CD8-positive, alpha-beta memory T cell (primary cell): ENCODE measurements at places on chromosomes 7 and 10.
A peak's percentile ranks its signal among the peaks of the same experiment; 100 is the strongest.

DNA sequence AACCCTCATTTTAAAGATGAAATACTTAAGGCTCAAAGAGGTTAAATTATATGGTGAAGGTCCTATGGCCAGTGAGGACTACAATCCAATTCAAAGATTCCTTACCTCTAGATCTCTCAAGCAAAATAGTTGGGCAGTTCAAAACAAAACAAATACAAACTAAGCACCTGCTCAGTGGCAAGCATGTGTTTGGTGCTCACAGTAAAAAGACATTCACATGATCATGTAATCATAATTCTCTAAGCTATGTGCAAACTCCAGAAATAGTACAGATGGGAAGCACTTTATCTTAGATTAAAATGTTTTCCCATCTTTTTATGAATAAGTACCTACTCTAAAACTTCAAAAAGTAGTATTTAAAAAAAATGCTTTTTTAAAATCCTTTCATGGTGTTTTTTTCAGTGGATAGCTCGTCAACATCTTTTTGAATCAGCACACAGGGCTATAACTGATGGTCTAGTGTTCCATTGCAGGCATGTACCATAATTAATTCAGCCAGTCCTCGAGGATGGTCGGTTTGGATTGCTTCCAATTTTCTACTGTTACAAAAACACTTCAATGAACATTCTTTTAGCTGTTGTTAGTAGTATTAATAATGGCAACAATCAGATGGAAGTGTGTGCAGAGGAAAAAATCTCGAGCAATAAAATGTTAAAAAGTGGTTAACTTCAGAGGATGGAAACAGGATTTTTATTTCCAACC, 58.4 kb downstream of the CHCHD3 start:
- DNase-seq: no peak

DNA sequence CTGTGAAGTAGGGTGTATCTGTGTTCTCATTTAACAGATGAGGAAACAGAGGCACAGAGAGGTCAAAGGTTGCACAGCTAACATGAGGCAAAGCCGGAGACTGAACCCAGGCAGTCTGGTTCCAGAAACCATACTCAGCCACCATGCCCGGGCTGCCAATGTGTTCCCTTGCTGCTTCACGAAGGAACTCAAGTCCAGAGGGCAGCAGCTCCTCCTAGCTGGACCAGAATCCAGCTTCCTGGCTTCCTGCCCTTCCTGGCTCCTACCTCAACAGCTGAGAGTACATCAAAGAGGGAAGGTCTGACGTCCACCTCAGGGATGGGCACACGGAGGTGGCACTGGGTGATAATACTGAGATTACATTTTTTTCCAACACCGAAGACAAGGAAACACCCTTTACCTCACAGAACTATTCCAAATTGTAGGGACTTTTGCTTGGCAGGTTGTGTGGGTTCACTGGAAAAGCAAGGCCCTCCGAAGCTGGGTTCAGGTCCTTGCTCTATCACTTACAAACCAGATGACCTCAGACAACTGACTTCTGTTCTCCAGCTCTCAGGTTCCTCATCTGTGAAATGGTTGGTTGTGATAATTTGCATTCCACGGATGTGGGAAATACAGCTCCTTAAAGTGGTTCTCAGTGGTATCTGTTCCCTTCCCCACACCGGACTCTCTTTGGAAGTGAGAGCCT, 154.1 kb upstream of the ZMIZ1 start:
- no peak for DNase-seq

DNA sequence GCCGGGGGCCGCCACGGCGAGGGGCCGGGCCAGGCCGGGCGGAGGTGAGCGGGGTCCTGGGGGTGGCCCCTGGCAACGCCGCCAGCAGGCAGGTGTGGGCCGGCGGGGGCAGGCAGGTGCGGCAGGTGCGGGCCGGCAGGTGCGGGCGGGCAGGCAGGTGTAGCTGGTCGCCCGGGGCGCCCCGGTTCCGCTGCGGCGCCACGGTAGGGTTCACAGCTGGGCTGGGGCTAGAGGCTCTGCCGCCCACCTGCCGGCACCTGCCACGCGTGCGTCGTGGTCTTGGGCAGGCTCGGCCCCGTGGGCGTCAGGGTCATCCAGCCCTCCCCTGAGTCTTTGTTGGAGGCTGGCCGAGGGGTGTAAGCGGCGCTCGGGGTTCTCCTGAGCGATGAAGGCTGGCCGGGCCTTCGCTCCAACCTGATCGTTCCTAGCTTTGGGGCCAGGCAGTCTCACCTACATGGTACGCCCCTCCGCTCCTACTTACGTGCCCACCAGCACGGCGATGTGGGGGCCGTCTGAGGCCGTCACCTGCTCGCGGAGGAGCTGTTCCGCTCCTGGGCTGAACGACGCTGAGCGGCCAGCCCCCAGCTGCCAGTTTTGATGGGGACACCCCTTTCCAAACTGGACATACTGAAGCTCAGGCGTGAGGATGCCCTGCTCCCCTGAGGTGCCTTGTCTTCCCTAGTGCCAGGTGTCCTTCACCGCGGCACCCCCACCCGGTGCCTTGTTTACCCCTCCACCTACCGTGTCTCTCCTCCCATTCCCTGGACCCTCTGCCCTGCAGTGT, 493 bp downstream of the ZMIZ2 start:
- DNase-seq: no peak

- DNase-seq: peak; percentile 51
Measured at GRCh38 chr10:92517034-92517655, 56.7 kb downstream of the IDE start.

- no peak for DNase-seq
Measured at GRCh38 chr7:47335557-47336471, 246.1 kb downstream of the TNS3 start.

DNA sequence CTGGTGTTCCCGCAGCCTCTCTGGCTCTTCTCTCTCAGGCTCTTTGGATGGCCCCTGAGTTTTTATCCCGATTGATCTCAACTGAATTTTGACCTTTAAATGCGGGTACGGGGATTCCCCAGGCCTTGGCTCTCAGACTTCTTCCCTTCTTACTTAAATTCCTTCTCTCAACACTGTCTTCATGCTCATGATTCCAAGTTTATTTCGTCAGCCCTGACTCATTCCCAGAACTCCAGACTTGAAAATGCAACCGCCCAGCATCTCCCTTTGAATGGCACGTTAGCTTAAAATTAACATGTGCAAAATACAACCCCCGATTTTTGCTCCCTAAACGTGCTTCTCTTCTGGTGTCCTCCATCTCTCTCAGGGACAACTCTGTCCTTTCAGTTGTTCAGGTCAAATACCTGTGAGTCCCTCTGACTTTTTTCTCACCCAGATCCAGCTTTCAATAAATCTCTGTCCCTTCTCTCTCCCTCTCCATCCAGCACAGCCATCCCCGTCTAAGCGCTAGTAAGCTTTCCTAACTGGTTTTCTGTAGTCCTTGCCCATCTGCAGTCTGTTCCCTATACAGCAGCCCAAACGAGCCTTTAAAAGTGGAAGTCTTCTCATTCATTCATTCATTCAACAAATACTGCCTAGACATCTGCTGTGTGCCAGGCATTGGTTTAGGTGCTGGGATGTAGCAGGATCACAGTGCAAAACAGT, 7.1 kb downstream of the HECW1 start:
- DNase-seq: no peak

- DNase-seq: no peak
Measured at GRCh38 chr7:47814905-47815613, 133.2 kb downstream of the PKD1L1 start.

- no peak for DNase-seq
Measured at GRCh38 chr10:110569122-110569521, 1.6 kb downstream of the SMC3 start.

DNA sequence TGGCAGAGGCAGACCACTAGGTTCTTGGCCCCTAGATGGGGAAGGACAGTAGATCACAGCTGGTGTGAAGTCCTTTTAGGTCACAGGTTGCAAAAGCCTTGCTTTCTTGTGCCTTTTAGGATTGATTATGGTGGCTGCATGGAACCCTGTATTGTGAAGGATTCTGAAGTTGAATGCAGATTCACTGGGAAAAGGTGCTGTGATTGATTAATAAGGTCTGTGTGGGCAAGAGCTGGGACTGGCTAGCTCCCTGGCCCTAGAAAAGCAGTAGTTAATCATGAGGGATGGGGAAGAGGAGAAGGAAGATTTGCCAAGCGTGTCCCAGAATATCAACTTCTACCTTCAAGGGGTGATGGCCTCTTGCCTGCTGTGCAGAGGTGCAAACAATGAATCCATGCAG, 105.5 kb downstream of the CDH23 start:
- no peak for DNase-seq

- peak; percentile 31 for DNase-seq
Measured at GRCh38 chr10:119466655-119467054, 75.9 kb downstream of the RGS10 start.

DNA sequence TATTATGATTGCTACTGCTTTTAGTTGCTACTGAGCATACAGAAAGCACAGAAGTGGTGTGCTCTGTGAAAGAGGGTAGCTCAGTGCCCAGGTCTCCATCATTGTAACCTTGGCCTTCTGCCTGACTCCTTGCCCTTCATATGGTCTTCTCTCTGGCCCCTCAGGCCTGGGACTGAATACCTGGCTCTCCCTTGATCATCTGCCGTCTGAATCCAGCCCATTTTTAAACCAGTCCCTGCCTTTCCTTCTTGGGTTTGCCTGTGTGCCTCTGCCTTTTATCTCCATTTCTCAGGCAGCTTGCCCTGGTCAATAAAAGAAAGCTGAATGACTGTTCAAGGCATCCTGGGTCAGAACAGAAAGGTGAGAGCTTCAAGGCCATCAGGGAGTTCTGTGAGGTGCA, 109.1 kb upstream of the ZNF438 start:
- DNase-seq: no peak

- DNase-seq: no peak
Measured at GRCh38 chr7:86814661-86815379, 171.1 kb downstream of the GRM3 start.

- no peak for DNase-seq
Measured at GRCh38 chr10:73756183-73756582, 12.0 kb downstream of the SEC24C start.

- DNase-seq: peak; percentile 17
Measured at GRCh38 chr10:103692436-103692951, 162.9 kb downstream of the SH3PXD2A start.

- no peak for DNase-seq
Measured at GRCh38 chr7:3434611-3435010, 133.6 kb downstream of the SDK1 start.

DNA sequence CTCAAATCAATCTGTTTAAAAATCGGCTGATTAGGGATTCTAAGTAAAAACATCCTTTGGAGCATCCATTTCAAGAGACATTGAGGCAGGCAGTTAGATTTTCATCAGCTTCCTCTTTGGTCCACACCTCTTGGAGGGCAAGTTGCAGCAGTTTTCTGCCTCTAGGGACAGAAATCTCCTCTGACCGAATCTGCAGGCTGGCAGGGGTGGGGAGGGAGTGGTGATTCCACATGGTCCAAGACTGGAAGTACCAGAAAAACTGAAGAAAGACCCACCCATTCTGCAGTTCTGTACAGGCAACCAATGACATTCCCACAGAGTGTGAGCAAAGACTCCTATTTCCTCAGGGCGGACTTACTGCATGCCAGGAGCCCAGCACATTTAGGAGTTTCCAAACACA, 29.0 kb downstream of the FGFBP3 start:
- DNase-seq: no peak
